ENCODE measurements at places on chromosomes 3 and 15.

DNA sequence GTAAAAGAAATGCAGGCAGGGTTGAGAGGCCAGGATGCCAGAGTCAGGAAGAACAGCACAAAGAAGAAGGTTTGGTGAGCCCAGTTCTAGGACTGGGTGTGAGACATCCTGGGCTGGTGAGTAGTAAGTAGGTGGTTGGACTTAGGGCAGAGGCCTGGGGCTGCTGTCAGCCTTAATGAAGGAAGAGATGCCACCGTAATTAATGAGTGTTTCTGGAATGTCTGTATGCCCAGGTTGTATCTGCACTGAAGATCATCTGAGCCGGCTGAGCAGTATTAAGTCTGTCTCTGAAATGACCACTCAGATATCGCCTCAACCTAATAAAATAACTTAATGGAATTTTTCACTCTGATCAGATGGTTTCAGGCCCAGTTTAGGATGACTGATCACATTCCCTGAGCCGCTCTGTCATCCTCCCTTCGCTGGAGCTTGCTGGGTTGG is 532.9 kb upstream of the IL12A start:
- no peak for DNase-seq

DNA sequence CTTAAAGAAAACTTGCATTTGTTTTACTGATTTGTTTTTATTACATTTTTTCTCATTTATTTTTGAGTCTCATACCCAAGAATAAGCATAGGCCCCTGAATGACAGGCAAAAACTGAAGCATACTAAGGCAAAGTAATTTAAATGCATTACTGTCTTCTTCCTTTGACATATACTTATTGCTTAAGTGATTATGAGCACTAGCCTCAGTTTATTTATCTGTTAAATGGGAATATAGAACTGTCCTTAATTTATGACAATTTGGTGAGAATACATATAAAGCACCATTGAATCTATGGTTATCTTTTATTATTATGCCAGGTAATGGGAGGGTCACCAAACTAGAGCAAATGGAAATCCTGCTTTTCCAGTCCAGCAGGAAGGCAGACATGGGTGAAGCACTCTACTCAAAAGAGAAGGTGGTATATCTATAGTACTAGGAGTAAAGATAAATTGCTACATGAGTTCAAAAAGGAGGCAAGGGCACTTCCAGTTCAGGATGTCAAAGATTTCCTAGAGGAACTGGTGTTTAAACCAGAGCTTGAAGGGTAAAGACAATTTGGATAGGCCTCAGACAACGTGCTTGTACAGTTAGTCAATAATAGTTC is 435.0 kb downstream of the FOXP1 start:
- no peak for DNase-seq

DNA sequence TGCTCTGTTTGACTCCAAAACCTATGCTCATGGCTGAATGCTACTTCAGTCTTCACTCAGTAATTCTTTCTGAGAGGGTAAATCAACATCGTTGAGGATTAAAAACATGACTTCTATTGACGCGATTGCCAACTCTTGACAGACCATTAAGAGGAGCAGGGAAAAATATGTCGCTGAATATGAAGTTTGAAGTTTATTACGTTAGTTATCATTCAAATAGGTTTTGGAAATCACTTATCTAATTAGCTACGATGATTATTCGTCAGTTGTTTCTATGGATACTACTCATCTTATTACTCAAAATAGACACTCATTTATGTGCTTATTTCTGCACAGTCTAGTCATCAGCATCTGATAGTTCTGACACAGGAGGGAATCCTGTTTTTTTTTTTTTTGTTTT is 279.2 kb upstream of the TBL1XR1 start:
- DNase-seq: no peak

GRCh38 chr3:143002727-143003126 is 1.4 kb downstream of the U2SURP start:
- no peak for DNase-seq

DNA sequence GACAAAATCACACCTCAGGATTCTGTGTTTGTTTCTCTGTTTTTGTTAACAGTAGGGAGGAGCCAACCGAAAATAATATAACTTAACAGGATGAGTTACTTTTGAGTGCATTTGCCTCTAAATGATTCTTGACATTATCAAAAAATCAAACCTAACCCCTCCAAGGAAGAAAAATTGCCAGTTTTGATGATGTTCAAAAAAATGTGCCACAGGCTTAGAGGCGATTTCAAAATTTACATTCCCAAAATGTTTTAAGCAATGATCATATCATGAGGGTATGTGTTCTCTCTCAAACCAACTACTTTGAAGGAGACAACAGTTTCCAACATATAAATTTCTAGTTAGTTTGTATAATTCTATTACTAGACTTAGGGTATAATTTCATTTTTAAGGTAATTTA is 6.7 kb downstream of the VGLL3 start:
- no peak for DNase-seq

GRCh38 chr3:41118461-41119390 is 80.6 kb upstream of the CTNNB1 start:
- no peak for DNase-seq

DNA sequence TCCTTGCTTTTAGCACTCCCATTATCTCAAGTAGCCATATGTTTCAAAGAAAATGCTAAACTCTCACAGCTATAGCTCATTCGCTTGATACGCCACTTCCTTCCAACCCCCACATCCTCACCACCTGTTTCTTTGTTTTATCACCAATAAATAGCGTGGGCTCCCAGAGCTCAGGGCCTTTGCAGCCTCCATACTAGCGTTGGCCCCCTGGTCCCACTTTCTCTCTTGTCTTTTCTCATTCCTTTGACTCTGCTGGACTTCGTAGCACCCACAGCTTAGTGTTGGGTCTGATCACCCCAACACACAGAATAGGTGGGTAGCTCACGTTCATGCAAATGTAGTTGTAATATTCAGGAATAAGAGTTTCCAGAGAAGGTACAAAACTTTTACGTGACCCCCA is 4.1 kb upstream of the GPD1L start:
- no peak for DNase-seq

GRCh38 chr15:93985176-93985575 is 246.2 kb upstream of the MCTP2 start:
- no peak for DNase-seq

DNA sequence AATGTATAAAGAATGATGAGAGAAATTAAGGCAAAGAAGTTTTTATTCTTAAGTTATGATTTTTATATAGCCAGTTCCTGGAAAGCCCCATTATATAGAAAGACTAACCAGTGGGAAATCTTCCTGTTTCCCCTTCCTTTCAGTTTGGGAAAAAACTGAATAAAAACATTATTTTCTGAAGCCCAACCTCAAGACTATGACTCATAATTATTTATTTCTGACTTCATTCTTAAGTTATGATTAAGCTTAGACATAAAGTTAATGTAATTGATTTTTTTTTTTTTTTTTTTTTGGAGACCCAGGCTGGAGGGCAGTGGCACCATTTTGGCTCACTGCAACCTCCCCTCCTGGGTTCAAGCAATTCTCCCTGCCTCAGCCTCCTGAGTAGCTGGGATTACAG is 55.8 kb downstream of the TRPC1 start:
- no peak for DNase-seq

DNA sequence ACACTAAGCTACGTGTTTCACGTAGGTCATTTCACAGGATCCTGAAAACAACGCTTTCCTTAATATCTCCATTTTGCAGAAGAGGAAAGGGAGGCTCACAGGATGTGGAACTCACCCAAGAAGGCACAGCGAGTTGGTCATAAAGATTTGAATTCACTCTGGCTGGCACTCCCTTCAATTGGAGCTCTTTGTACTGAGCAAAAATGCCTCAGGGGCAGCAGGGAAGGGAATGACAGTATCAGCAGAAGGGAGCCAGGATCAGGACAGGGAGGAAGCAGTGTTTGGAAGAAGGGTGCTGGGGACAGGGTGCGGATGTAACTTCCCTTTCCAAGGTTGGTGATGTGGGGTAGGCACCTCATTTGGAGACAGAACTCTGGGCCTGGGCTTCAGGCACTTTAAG is 1.1 kb upstream of the ST6GAL1 start:
- no peak for DNase-seq

DNA sequence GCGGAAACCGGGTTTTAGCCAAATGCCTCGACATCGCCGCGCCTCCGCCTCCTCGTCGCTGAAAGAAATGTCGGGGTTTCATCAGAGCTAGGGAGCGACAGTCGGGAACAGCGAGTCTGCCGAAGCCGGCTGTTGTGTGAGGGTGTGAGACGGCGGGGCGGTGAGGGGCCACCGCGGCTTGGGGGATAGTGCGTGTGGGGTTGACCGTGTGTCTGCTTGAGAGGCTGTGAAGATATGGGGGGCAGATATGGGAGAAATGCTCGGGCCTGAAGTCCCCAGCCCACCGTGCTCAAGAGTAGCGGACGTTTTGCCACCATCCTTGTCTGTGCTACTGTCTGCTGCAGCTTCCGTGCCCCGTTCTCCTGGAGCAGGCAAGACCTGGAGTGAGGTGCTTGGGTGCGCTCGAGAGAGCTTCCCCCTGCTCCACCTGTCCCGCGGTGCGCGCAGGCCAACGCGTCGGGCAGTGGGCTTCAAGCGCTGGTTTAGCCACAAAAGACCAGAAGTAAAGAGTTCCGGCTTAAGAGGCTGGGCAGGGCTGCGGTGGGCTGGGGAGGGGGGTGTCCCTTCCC is 716 bp upstream of the ISLR2 start:
- DNase-seq: no peak

DNA sequence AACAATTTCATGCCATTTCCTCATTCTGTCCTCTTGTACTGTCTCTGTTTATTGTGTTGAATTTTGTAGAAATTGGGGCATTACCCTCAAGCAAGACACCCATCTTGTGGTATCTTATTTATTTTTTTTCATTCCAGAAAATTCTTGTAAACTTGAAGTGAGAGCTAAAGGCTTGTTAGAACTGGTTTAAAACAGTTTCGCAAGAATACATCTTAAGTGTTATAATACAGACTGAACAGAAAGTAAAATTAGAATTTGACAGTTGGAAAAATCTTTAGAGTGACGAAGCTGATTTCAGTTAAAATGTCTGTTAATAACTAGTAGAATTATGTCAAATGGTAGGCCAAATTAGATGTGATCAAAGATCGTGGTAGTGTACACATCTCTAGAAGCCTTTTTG is 26.9 kb downstream of the RNF13 start:
- no peak for DNase-seq

DNA sequence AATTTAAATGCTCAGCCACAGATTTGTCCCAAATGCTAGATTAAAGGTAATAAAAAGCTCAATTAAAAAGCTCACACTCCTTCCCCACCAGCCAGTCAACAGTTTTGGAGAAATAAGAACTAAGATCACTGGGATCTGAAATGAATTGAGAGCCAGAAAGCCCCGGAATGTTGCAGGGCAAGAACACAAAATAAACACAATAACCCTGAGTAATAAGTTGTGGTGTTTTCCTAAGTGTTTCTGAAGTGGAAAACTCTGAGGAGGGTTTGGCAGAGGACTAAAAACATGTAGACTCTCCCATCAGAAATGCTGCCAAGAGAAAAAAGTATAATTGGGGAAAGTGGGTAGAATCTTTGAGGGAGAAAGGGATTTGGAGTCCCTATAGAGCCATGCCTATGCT is 127.8 kb downstream of the ABI3BP start:
- DNase-seq: no peak

- DNase-seq: no peak
Observed at GRCh38 chr15:64014995-64015394, 31.3 kb downstream of the DAPK2 start.

- no peak for DNase-seq
Observed at GRCh38 chr3:172152874-172153273, 113.5 kb downstream of the FNDC3B start.
